ENCODE measurements at places on chromosomes 4 and X.

GRCh38 chrX:148223361-148223760, 242.2 kb downstream of the FMR1NB start:
- DNase-seq, result no peak

DNA sequence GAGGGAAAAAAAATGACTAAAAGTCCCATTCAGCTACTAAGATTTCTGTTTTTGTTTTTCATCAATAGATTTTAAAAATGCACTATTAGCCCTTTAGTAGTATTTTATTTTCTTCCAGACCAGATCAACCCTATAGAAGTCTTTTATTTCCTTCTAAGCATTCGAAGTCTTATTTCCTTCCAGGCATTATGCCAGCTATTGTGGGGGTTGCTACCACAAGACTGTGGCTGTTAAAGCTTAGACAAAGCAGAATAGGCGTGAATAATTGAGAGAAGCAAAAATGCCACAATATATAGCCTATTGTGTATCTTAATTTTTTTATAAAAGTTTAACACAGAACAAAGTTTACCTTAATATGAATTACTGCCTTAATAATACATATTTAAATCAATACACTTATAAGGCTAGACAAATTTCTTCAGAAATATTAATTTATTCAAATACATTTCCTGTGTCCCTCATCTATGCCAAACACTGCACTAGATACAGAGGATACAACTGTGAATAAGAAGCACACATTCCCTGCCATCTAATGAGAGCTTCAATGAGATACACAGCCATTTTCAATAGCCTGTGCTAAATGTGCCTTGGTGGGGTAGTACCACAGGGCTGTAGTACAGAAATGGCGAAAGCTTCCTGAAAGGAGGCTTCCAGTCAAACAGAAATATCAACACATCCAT, 33.1 kb downstream of the SLC10A7 start:
- DNase-seq, result no peak

DNA sequence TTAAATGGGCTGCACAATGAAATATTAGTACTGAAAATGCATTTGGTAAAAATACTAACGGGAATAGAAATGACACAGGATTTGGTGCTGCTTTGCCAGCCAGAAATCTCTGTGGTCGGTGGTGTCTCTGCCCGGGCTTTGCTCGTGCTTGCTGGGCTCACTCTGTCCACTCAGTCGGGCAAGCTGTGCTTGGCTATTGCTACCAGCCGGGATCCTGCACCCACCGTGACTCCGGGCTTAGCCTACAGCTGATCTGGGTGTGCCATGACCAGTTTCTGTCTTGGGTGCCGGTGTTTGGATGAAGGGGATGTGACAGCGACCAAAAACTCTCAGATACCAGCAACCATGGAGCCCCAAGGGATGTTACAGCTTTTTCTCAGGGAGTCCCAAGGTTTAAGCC, 487.7 kb downstream of the TECRL start:
- no peak for DNase-seq

DNA sequence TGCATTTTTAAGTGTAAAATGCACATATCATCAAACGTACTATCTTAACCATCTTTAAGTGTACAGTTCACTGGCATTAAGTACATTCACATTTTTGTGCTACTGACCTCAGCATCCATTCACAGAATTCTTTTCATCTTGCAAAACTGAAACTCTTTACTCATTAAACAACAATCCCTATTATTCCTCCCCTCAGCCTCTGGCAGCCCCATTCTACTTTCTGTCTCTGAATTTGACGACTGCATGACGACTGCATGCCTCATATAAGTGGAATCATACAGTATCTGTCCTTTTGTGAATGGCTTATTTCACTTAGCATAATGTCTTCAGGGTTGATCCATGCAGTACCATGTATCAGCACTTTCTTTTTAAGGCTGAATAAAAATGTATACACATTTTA, 38.7 kb downstream of the CNKSR2 start:
- DNase-seq, result no peak

DNA sequence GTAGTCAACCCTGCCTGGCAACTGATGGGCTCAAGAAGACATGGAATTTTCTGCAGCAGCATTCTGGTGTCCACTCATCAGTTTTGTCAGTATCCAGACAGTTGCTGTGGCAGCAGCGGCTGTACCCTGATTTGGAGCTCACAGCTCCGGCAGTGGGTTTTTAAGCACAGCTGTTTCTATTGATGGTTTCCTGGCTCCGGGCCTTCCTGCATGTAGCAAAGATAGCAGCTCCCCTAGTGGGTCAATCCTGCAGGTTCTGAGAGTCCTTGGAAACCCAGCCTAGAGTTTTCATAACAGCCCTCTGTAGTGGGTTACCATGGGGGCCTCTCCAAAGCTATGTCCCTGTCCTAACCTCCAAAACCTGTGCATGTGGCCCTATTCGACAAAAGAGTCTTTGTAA, 84.0 kb upstream of the ATP6AP2 start:
- DNase-seq, result no peak

DNA sequence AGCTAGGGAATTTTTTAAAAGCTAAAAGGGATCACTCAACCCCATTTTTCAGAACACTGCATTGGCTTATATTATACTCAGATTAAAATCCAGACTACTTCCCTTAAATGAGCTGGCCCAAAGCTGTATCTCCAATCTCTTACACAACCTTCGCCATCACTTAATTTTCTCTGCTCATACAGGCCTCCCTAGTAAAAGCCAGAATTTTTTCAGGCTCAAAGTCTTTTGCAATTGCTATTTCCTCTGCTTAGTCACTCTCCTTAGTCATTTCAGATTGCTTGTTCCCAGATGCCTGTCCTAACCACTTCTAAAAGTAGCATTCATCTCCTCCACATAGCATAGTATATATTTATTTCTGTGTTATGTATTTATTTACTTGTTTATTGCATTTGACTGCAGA, 1587.9 kb upstream of the ADGRL3 start:
- DNase-seq, result no peak

DNA sequence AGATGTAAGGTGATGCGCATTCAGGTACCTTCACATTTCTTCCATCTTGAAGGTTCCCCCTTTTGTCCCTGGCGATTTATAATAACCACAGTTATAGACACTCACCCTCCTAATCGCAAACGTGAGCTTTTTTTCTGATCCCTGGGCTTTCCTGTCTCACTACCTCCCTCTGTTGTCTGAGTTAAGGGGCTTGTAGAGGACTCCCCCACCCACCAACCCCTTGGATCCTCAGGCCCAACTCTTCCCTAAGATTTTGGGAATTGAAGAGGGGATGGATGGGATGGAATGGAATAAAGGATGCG, 1.4 kb downstream of the CNKSR2 start:
- peak; percentile 25 for DNase-seq

GRCh38 chrX:118212817-118213183, 96.2 kb upstream of the KLHL13 start:
- no peak for DNase-seq

- no peak for DNase-seq
These were observed 249.8 kb upstream of the ANXA10 start for GRCh38 chr4:167842487-167842886.

DNA sequence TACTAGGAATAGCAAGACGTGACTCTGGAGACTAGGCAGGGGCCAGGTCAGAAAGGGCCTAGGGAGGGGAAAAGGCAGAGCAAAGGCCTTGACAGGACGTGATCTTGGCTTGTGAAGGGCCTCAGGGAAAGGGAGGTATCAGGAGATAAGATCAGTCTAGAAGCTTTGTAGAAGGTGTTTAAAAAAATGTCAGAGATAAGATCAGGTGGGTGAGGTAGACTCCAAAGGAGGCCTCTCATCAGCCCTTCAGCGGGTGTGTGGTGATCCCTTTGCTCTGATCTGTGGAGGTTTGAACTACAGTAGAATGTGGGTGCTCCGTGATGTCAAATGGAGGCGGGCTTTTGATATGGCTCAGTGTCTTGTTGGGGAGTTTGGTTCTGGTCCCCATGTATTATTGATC, 78.8 kb upstream of the PRPS1 start:
- no peak for DNase-seq

- no peak for DNase-seq
These were observed 1.9 kb downstream of the SEC24D start for GRCh38 chr4:118834070-118834469.

GRCh38 chr4:3518941-3519340, 13.3 kb downstream of the LRPAP1 start:
- no peak for DNase-seq

DNA sequence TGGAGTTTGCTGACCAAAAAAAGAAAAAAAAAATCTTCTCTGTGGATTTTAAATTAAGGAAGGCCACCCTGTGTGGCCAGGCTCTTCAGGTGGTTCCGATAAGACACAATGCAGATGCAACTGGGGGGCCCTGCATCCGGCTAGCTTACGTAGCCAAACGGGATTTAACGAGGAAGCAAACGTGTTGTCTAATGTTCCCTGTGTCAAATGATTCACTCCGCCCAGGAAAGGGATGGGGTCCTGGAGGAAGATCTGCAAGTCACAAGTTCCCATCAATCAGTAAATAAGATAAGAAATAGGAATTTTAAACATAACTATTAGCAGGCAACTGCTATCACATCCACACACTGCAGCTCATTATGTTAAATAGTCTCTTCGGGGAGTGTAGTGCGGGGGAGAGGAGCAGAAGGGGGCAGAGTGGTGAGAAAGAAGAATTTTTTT, 216.4 kb upstream of the GYPA start:
- no peak for DNase-seq

GRCh38 chrX:42269186-42269585, 345.8 kb upstream of the CASK start:
- no peak for DNase-seq

- DNase-seq, result no peak
These were observed 109.3 kb downstream of the AFF2 start for GRCh38 chrX:148609515-148610327.

DNA sequence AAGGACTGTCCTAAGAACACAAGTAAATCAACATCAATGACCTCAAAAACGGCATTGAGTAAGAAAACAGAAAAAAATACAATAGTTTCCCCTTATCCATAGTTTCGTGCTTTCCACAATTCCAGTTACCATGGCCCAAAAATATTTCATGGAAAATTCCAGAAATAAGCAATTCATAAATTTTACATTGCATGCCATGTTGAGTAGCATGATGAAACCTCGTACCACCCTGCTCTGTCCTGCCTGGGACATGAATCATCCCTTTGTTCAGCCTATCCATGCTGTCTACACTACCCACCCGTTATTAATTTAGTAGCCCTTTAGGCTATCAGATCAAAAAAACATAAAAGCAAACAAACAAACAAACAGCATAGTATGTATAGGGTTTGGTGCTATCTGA, 51.1 kb downstream of the KLF3 start:
- no peak for DNase-seq

DNA sequence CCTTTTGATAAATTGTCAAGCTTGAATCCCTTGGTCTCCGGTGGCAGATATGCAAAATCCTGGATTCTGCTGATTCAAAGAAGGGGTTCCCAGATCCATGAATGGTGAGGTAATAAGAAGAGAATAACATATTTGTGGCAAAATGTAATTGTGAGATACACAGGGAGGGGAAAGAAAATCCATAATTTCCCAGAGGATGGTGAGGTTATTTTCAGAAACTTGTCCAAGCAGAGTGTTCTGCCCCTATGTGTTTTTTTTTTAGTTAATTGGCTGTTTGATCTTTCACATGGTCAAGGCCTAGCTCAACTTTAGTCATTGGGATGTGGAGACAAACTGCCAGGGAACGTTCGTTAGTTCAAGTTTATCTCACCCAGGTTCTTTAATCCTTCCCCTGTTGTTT, 408.8 kb downstream of the MAPK10 start:
- no peak for DNase-seq

DNA sequence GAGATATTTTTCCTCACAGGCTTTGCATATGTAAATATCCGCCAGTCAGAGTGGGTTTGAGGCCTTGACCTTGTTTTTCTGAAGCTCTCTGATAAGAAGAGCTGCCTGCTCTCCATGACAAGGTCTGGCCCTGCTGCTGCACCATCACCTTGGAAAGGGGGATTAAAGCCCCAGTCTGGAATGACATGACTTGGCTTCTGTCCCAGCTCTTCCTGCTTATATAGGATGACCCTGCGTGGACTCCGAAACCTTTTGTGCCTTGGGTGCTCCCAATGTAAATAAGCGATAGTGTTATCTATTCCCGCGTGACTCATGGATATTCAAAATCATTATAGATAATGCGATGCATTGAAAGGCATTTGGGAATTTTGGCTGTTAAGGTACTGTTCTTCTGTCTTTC, 139.3 kb downstream of the BMPR1B start:
- no peak for DNase-seq

- no peak for DNase-seq
These were observed 131.3 kb downstream of the RTL3 start for GRCh38 chrX:78527818-78528217.

DNA sequence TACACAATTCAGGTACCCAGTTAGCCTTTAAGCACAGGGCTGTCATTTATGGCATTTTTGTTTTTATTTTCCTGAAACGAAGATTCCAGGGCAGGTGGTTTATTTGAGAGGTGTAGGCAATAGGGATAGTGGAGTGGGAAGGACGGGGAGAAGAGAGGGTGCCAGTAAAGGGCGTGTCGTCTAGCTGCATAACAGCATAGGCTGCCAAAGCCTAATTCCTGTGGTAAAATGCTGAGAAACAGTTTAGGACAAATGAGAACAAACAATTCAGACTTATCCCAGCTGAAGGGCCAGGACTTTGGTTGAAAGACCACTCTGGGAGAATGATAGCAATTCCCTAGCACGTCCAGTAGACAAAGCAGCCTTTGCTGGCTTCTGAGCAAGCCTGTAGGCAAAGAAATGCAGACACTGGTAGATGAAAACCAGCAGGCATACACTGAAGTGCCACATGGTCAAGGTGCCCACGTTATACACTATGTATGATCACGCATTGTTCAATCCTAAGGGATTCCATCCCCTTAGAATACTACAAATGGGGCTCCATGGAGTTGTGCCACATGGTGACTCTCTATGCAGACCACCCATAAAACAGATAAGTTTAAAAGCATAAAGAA, 70.6 kb downstream of the PKD2 start:
- no peak for DNase-seq

GRCh38 chr4:155941085-155941790, 12.4 kb downstream of the CTSO start:
- DNase-seq, result no peak

DNA sequence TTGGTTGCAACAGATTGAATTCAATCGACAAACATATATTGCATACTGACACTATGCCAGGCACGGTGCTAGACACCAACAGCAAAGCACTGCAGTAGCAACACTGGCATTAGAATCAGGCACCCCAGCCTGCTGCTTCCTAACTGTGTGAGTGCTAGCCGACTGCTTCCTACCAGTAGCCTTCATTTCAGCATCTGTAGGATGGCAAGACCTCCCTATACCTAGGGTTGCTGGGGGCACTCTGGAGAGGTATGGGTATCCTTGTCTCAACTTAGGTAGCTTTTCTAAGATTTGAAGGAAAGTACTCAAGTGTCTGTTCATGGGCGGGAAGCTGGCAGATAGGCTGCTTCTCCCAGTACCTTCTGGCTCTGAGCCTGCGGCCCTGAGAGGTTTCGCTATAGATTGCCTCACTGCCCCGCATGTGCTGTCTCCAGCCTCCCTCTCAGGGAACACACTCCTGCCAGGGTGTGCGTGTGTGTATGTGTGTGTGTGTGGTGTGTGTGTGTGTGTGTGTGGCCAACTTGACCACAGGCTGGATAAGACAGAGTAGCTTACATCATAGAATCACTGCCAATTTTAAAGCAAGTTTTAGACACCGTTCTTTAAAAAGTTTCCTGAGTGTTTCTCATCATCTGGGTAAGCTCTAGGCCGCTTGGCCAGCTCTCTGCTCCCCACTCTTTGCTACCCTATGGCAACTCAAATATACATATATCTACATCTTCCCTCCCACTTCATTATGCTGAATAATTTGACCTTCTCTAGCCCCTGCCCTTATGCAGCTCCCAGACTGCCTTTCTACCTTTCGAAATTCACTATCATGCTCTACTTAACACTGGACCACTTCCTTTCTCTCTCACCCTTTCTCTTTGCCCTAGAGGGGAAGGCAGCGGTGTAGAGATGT, 97.0 kb upstream of the PJA1 start:
- no peak for DNase-seq

All from COR-L47 (cell line).